Posterior cingulate gyrus (tissue), 11 donors: ENCODE measurements at places on chromosomes 13 and 19.
A peak's percentile ranks its signal among the peaks of the same experiment; 100 is the strongest.

GRCh38 chr19:15118789-15119494 lies 11.7 kb downstream of the SYDE1 start:
- no peak for DNase-seq

DNA sequence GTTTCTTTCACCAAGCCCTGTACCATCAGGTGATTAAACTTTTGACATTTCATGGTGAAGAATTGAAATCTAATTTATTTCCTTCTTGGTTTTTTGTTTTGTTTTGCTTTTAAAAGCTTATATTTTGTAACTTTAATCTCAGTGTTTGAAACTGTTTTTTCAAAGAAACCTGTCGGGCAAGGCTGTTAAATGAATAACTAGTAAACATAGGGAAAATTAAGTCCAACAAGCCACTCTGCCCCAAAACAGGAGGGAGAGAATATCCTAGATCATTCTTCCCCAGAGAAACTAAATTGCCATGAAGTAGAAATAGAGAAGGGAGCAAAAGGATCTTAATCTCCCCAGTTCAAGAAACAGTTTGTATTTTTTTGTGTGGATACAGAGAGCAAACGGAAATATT lies 98.2 kb downstream of the FREM2 start:
- DNase-seq, result no peak

DNA sequence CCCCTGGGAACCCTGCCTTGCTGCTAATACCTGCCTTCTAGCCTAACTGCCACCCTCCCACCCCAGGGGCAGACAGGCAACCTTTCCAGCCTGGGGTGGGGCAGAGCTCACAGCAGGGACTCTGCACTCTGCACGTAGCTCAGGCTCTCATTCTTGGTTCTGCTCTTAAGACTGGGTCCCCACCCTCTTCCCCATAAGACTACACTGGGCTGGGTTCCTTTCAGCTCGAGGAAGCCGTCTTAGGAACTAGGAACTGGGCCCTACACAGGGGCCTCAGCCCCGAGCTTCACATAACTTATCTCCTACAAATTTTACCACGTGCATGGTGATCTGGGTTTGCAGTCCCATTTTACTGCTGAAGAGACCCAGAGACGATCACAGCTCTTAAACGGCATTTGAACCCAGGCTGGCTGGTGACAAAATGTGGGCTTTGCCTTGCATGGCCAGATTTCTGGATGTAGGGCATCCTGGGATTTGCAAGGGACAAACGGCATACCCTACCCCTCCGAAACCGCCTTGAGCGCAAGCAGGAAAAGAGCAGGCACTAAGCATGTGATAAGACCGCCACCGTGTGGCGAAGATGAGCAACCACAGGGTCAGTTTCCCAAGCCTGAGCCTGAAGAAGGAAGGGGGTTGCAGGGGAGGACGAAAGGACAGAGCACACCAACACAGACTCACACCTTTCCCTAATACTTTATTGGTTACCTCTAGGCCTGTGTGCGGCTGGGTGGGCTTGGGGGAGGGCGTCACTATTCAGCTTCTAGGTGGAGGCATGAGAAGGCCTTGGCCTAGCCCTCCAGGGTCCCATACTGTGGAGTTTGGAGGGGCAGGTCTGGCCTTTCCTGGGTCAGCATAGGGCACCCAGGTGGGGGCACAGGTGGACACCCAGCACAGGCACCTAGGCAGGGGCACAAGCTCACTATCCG lies 5.1 kb downstream of the JUNB start:
- peak; percentile 95 for DNase-seq

GRCh38 chr19:10061717-10062310 lies 24.3 kb upstream of the SHFL start:
- DNase-seq, result no peak

- DNase-seq, result no peak
These were observed 21.7 kb upstream of the LDLR start for GRCh38 chr19:11067356-11068113.

DNA sequence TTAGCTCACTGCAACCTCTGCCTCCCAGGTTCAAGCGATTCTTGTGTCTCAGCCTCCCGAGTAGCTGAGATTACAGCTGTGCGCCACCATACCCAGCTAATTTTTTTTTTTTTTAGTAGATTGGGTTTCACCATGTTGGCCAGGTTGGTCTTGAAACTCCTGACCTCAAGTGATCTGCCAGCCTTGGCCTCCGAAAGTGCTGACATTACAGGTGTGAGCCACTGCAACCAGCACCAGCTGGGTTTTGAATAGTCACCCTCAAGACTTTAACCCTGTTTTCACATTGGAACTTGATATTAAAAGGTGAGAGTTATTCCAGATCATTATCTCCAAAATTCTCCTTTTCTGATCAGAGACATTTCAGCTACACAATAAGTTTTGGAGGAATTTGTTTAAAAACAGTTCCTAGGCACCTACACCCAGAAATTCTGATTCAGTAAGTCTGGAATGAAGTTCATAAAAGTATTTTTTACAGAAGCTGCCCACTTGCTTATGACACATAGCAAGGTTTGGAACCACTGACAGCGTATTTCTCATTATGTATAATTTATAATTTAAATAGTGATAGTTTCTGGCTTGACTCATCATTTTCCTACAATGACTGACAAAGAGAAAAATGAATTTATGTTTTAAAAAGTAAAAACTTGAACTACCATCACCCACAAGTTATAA lies 417.3 kb downstream of the DIAPH3 start:
- DNase-seq, result no peak

DNA sequence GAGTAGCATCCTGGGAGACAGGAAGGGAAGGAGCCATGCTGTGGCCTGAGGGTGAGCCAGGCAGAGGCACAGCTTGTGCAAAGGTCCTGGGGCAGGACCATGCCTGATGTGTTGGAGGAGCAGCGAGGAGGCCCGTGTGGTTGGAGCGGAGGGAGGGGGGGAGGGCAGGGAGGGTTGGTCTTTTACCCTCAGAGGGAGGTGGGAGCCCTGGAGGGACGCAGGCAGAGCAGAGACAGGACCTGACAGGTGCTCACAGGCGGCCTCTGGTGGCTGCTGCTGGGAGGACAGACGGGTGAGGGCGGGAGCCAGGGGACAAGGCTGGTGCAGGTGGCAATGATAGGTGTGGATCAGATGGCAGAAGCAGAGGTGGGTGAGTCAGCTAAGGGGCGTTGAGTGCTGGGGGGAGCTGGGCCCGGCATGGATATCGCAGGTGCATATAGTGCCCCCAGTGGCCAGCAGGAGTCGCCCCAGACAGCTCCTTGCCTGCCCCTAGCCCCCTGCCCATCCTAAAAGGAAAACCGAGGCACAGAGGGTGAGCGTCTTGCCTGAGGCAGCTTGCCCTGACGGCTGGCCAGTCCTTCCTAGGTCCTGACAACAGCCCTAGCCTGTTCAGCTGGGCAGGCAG lies 9.8 kb upstream of the GNA15 start:
- DNase-seq, result peak; percentile 82

DNA sequence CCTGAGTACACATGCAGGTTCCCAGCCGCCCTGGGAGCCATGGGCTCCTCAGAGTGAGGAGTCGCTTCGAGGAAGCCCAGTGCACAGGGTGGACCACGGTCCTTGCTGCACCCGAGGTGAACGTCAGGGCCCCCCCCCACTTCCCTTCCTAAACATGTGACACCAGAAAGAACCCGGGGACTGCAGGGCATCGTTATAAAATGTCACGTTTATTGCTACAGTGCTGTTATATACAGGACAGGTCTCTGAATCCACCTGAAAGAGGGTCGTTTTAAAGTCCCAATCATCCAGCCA lies 3.8 kb upstream of the UQCR11 start:
- no peak for DNase-seq

DNA sequence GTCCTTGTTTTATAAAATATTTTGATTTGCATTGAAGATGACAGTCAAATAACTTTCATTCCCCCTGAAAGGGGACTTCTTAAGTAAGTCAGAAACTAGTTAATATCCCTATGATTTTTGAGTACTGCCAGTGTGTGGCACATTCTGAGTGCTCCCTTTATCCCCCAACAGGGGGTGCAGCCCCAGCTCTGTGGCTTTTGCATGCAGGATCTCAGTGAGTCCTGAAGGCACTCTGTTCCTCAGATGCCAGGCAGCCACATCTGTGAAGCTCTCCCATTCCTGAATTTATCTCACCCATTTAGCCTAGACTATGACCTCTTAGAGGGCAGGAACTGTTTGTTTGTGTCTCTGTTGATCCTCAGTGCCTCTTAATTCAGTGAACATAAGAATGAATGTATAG lies 123.1 kb downstream of the CDK8 start:
- no peak for DNase-seq

DNA sequence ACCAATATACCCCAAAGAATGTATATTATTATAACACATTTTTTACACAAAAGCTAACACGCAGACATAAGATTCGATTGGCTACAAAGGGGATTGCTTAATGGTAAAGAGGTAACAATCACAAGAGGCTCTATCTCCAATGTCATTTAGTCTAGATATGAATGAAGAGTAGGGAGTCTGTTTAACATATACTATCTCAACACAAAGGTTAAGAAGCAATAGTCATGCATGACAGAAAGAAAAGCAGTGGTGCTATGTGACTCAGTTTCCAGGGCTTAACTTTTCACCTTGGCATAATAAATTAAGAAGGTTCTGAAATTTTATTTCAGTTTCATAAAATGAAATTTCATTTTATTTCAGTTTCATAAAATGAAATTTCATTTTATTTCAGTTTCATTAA lies 33.3 kb downstream of the UFM1 start:
- DNase-seq, result no peak

GRCh38 chr19:50239921-50240590 lies 36.6 kb downstream of the MYH14 start:
- DNase-seq, result peak; percentile 34

DNA sequence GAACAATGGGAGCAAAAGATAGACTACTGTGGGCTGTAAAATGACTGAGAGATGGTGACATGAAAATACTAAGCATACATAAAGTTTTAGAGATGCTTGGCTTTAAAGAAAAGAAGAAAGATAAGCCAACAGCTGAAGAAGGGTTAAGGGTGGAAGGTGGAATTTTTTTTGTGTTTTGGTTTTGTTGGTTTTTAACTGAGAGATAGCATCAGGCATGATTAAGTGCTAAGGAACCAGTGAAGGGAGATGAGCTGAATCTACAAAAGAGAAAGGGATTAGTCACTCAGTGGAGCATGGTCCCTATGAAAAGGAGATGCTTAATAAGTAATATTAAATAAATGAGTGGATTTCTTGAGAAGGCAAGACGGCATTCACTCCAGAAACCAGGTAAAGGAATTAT lies 12.5 kb upstream of the TBC1D4 start:
- DNase-seq, result no peak

DNA sequence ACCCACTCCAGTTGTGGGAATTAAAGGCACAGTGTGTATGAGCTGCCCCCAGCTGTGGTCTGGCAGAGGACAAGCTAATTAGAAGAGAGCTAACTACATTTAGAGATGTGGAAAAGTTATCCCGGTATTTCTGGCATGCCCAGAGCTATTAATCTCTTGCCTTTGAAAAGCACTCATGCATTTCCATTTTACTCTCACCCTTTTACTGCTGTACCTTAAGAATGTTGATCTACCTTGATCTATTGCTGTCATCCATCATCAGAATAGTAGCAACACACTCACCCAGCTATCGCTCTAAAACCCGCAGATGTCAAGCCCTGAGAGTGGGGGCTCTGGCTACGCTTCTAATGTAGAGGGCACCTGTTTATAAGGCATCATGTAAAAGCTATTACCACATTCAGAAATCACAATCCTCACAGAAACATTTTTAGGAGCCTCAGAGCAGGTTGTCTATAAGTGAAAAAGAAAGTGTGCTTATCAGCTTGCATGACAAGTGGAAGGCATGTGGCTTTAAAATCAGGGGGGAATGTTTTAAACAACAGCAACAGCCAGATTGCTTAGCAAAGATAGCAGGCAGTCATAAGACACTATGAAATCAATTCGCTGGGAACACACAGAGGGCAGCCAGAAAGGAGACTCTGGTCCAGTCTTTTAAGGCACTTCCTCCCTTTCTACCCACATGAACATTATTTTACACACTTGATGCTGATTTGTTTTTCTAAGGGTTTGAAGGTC lies 224.2 kb upstream of the IRS2 start:
- no peak for DNase-seq

DNA sequence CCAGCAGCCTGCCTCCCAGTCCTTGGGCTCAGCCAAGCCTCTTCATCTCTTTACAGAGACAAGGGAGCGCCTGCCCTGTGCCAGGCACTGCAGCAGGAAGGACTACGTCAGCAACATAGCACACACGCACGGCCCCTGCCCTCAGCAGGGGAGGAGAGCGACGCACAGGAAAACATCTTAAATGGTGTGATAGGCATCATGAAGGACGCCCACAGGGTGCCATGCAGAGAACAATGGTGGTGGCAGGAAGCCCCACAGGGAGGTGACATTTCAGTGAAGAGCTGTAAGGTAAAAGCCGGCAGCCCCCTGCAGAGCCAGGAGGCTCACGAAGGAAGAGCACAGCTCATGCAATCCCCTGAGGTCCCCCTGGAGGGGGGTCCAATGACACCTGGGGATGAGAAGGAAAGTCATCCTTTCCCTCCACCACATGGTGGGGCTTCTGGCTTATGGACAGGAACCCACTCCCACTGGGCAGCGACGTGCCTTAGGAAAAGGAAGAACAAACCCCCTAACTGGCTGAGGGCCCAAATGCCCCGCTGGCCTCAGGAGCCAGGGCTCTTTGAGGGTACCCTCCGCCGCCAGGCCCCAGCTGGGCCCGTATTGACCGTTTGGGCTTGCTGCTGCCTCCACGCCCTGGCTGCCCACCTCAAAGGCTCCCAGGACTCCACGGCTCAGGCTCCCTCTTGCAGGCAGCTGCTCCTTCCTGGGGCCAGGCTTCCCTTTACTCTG lies 37.3 kb upstream of the C13orf42 start:
- peak; percentile 78 for DNase-seq

- DNase-seq, result peak; percentile 87
These were observed 638.2 kb upstream of the SPRY2 start for GRCh38 chr13:80979035-80979641.

GRCh38 chr13:98565726-98566565 lies 11.0 kb downstream of the STK24 start:
- DNase-seq, result no peak

GRCh38 chr19:4122480-4122879 lies 1.4 kb downstream of the MAP2K2 start:
- no peak for DNase-seq

DNA sequence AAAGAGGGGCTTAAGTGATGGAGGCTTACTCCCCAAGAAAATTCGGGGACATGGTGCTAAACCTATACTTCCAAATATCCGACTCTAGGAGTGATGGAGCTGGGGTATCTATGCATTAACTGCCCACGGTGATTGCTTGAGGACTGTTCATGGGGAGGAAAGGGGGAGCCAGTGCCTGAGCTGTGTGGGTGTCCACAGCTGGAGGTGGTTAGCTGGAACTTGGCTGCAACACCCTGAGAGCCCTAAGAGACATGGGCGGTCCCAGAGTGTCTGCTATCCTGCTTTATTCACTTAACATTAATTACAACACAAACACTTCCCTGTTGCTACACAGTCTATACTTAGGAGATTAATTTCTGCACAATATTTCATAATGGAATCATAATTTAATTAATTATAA lies 28.1 kb upstream of the POMP start:
- DNase-seq, result no peak

GRCh38 chr13:99956473-99957349 lies 14.9 kb downstream of the ZIC5 start:
- DNase-seq, result no peak

DNA sequence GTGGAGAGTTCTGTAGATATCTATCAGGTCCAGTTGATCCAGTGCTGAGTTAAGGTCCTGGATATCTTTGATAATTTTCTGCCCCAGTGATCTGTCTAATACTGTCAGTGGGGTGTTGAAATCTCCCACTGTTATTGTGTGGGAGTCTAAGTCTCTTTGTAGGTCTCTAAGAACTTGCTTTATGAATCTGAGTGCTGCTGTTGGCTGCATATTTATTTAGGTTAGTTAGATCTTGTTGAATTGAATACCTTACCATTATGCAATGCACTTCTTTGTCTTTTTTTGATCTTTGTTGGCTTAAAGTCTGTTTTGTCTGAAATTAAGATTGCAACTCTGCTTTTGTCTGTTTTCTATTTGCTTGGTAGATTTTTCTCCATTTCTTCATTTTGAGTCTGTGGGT lies 15.4 kb downstream of the AP1M1 start:
- no peak for DNase-seq
